CD4-positive, alpha-beta T cell treated with Interleukin-21 for 1 hour (primary cell): ENCODE measurements at places on chromosomes 1 and 21.
A peak's percentile ranks its signal among the peaks of the same experiment; 100 is the strongest.

DNA sequence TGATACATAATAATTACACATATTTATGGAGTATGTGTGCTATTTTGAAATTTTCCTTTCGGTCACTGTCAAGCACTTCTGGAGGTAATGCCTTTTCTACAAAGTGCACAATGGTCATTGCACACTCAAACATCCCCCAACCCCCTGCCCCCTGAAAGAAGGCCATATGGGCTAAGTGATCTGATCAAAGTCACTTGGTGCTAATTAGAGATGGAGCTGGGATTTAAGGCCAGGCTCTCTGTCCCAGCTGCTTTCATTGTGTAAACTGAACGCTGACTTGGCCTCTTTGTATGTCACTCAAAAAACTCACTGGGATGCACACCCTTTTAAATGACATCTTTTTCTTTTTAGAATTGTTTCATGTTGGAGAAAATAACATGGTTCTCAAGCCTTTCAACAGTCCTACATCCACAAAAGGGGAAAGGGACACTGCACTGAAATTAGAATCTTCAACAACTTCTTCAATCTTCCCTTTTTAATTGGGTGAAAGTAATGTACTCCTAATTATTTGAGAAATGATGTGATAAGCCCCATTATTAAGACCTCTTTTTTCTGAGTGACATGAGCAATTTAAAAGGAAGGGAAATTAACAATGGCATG, 149.2 kb downstream of the ST6GALNAC5 start:
- DNase-seq: no peak

GRCh38 chr1:156097499-156098178, 15.4 kb upstream of the MEX3A start:
- no peak for DNase-seq

- DNase-seq: peak; percentile 64
Measured at GRCh38 chr1:182054698-182055326, 6.7 kb downstream of the ZNF648 start.

DNA sequence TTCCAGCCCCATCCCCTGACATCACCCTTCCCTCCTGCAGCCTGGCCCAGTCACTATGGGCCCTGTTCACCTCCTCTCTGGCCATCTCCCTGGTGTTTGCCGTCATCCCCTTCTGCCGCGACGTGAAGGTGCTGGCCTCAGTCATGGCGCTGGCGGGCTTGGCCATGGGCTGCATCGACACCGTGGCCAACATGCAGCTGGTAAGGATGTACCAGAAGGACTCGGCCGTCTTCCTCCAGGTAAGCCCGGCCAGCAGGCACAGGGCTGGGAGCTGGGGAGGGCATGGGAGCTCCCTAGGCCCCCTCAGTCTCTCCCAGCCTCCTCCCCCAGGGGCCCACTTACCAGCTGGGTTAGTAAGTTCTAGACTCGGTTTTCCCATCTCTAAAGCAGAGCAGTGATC, 52.1 kb downstream of the ELK4 start:
- DNase-seq: no peak

- DNase-seq: no peak
Measured at GRCh38 chr1:234843946-234844345, 234.0 kb upstream of the IRF2BP2 start.

DNA sequence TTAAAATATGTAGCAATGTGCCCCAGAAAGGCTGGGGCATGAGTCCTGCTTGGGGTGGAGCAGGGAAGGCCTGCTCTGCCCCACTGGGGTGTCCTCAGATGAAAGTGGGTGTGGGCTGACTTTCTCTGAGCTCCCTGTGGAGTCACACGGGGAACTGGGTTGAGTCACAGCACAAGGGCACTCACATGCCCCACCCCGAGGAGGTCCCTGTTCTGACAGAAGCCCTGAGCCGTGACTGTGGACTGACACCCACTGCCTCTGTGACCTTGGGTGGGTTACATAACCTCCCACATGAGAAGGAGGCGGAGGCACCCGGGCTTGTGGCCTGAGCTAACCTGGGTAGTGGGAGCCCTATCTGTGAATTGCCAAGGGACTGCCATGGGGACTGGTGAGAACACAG, 52.5 kb upstream of the TINAGL1 start:
- DNase-seq: peak; percentile 0

- DNase-seq: no peak
Measured at GRCh38 chr21:10464975-10465374, 56.4 kb upstream of the TPTE start.

DNA sequence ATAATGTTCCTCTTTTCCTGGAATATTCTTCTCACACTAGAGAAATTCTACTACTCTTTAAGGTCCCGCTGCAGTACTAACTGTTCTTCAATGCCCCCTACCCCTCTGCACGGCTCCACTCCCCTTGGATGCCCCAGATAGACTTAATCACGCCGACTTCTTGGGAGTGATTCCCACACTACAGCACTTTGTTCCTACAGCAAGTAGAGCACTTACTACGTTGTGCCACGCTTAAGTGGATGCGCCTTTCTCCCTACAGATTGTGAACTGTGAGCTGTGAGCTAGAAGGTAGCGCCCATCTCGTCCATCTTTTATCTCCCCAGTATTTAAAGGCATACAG, 2.2 kb downstream of the ZNF436 start:
- DNase-seq: no peak

GRCh38 chr1:182357171-182357570, 34.4 kb downstream of the GLUL start:
- no peak for DNase-seq

DNA sequence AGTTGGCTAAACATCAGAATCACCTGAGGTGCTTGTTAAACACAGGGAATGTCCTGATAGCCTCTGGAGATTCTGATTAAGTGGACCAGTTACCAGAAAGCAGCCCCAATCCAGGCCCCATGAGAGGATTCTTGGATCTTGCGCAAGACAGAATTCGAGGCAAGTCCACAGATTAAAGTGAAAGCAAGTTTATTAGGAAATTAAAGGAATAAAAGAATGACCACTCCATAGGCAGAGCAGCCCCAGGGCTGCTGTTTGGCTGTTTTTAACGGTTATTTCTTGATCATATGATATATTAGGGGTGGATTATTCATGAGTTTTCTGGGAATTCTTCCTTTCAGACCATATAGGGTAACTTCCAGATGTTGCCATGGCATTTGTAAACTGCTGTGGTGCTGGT, 176.2 kb downstream of the ROR1 start:
- DNase-seq: no peak

DNA sequence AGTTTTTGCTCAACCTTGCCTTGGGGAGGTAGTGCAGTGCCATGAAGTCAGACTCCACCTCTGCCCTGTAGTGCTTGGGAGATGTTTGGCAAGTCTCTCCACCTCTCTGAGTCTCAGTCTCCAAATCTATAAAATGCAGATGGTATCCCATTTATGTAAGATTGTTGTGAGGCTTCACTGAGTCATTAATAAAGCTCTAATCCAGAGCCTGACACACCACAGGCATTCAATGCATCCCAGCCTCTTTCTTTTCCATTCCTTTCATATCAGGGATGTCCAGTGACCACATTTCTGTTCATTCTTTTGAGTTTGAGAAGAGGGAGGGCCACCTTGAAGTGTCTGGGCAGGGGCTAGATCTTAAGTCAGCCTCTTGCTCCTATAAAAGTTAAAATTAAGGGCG, 37.6 kb upstream of the LMO4 start:
- no peak for DNase-seq

DNA sequence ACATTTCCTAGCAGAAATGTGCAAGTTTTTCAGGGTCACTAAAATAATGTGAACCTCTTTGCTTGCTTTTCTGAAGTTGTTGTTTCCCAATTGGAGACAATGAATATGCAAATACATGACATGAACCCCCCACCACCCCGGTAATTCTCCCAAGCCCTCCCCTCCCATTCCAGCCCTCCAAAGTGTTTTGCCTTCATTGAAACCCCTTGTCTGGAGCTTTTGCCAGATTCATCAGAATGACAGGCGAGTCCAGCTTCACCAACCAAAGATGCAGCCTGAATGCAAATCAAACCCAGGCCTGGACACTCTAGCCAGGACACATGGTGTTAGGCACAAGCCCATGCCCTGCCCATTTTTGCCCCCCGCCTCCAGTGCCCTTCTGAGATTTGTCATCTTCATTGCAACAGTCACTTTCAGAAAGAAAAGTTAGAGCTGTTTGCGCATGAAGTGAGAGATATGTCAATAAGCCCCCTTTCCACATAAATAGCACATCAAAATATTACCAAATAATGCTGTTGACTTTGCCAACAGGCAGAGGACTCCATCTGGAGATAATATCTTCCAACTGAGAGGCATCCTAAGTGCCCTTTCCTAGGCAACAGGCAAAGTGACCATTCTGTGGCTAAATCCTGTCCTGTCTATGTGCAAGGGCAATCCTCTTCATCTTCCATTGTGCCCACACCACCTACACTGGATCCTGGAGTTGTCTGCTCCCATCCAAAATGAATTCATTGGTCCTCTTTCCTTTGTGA, 145.6 kb upstream of the NFIA start:
- no peak for DNase-seq

DNA sequence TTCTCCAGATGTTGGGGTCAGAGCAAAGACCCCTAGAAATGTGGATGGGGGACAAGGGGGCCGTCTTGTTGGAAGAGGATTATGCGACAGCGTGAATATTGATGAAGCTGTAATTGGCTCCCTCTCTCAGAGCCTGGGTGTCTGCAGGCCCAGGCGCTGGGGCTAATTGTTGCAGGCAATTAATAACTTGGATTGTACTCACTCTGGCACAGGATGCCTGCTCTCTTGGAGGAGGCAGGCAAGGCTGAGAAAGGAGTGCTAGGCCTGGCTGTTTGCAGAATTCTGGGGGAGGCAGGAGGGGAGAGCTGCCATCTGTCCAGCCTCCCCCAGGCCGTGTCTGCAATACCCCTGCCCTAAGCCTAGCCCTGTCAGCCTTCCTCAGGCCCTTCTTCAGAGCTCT, 4.1 kb upstream of the DISP3 start:
- DNase-seq: no peak

DNA sequence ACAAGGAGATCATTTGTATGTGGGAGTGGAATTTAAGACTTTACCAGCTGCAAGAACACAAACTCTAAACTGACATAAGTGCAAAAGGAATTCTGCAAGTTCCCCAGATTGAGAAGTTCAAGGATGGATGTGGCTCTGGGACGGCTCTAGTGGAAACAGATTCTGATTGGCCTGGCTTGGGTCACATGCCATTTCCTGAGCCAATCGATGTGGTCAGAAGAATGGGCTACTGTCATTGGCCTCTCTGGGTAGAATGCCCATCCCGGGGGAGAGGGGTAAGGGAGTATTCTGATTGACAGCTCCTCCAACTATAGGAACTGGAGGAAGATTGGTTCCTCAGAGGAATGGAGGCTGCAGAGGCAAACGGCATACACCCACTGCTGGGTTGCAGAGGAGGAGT, 6.0 kb upstream of the IFNLR1 start:
- DNase-seq: no peak

GRCh38 chr1:17892225-17892624, 137.1 kb downstream of the ACTL8 start:
- no peak for DNase-seq

GRCh38 chr1:162487241-162487640, 10.4 kb upstream of the UHMK1 start:
- no peak for DNase-seq

GRCh38 chr1:168100315-168101002, 36.3 kb downstream of the GPR161 start:
- DNase-seq: no peak

DNA sequence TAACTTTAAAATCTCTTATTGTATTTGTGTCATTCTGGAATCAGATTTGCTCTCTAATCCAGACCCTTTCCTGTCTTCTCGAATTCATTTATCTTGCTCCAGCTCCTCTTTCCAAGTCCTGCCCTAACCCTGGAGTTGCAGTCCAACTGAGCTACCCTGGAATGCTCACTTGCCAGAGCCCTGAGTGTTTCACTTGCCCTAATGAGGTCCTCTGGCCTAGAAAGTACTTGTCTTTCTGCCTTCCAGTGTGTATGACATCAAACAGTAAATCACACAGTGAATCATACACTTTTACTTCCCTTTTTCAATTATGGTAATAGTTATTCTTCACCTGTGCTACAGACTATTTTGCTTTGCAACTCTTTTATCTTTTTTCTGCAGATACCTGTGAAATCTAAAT, 96.9 kb downstream of the NEK7 start:
- DNase-seq: no peak

GRCh38 chr1:159113596-159114433, 37.2 kb upstream of the AIM2 start:
- DNase-seq: no peak
